NT2/D1 (cell line): ENCODE measurements at places on chromosomes 12 and 14.

GRCh38 chr14:103277931-103278330 lies 56.1 kb upstream of the EIF5 start:
- DNase-seq: no peak

DNA sequence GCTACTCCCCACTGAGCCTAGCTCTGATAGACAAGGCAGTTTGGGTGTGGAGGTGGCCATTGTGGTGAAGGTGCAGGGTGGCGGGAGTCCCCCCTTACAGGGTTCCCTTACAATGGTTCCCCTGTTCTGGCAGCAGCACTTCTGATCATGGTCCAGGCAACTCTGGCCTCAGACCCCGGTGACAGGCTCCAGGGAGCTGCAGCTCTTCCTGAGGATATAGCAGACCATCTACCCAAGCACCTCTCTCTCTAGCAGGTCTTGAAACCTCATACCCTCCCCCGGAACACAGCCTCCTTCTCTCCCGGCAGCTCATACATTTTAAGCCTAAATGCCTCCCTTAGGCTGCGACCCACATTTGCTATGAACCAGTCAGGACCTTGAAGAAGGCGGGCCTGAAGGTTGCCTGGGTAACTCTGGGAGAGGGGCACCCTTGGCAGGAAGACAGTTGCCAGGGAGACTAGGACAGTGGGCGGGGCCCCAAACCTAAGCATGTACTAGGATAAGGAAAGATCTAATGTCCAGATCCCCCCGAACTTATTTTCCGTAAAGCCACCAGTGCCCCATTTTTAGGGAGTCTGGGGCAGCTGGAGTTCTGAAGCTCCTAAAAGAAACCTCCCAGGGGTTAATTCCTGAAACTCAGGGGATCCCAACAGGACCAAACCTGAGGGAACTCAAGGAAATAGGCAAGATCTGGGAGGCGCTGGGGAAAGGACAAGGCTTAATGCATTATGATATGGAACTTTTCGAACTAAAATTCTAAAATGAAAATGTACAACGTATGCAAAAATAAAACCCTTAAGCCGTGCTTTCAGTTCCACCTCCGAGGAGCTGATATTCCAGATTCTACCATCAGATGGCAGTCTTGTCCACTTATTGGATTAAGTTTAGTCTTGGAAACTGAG lies 4.5 kb upstream of the GDF11 start:
- peak; percentile 91 for DNase-seq

DNA sequence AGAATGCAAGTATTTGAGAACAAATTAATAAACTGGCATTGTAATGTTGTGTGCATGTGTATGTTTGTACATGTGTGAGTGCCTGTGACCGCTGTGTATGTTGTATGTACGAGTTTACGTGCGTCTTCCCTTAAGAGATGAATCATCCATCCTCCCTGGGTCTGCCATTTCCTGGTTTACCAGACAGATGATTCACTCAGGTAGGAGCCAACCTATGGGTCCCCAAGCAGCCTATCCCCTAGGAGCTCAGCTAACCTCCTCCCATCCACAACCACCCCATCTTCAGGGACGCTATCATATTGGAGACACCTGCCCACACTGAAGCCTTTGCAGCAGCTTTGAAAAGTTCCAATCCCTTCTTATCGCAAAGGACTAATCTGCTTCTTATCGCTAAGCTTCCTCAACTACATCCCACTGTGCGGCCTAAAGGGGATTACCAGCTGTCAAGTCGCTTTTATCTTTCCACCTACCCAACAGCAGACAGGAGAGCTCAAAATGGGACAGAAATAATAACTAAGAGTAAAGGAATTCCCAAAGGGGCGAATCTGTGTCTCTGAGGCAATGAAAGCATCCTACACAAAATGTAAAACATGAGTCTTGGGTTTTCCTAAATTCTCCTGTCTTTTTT lies 81.5 kb upstream of the TMCC3 start:
- no peak for DNase-seq

DNA sequence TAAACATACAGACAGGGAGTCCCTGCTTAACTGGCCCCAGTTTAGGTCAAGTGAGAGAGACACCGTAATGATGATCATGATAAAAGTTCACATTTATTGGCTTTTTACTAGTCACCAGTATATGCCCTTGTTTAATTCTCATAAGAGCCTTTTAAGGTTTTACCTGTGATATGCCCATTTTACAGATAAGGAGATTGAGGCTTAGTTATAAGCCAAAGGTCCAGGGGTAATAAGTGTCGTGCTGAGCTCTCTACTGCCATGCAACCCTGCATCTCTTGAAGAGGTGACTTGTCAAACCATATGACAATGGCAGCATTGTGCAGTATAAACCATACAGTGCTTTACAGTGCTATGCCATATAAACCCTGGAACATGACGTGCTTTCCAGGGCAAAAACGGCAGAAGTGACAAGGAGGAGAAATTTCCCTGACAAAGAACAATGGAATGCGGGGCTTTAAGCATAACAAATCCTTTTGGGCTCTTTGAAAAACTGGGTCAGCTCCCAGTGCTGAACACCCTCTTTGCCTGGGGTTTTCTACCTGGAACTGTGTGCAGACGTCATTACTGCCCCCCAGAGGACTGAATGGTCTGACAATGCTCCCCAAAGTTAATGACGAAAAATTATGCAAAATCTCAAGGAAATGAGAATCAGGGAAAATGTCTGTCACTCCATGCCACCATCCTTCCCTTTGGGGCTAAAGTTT lies 59.7 kb upstream of the C14orf132 start:
- DNase-seq: peak; percentile 75

- DNase-seq: no peak
These were observed 1.7 kb downstream of the ANKRD52 start for GRCh38 chr12:56256326-56256960.

- no peak for DNase-seq
These were observed 70.4 kb upstream of the BTG1 start for GRCh38 chr12:92216092-92216491.

GRCh38 chr14:103739793-103740501 lies 24.3 kb downstream of the ZFYVE21 start:
- DNase-seq: no peak

DNA sequence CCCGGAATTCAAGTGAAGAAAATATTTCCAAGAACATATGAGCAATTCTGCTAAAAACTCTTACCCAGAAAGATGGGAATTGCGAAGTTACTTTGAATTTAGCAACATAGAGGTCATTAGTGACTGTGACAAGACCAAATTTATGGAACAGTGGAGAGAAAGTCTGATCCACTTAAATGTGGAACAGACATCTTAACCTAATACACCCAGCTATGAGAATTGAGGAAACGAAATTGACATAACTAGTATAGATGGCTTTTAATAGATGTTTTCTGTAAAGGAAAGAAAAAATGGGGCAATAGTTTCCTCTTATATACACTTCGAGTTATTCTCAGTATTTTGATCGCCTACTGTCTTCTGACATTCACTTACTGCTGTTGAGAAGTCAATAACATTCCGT lies 4.6 kb downstream of the OVCH1 start:
- DNase-seq: no peak

GRCh38 chr14:55438066-55438683 lies 2.2 kb downstream of the TBPL2 start:
- peak; percentile 8 for DNase-seq

GRCh38 chr14:68947802-68948201 lies 31.3 kb downstream of the ACTN1 start:
- DNase-seq: no peak

DNA sequence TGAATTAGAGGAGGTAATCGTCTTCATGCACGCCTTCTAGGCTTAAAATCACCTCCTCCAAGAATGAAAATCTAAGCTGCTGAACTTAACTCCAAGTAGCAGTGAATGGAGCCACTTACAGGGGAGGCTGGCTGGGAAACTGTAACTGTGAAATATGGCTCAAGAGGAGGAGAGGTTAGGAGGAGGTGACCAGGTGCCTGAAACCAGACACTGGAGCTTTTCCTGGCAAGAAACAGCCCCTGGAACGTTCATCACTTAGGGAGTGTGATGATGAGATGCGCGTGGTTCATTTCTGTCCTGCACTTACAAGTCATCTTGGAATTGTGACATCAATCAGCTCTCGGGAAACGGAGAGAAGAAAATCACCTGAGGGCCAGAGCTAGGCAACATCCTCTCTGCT lies 62.3 kb upstream of the TMEM132C start:
- DNase-seq: no peak

DNA sequence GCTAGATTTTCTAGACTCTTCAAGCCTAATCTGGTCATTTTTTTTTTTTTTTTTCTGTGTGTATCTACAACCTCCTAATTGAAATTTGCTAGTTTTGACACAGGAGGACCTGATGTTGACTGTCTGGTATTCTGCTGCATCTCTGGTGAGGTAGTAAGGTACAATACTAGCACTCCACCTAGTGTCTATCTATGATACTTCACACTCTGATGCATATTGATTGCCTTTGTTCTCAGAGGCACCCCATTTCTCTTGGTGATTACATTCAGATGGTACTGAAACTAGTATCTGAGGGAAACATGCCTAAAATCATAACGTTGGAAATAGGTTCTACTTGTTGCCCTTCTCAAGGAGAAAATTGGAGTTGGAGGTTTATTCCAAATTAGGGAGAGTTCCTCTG lies 930.5 kb upstream of the NOVA1 start:
- no peak for DNase-seq

DNA sequence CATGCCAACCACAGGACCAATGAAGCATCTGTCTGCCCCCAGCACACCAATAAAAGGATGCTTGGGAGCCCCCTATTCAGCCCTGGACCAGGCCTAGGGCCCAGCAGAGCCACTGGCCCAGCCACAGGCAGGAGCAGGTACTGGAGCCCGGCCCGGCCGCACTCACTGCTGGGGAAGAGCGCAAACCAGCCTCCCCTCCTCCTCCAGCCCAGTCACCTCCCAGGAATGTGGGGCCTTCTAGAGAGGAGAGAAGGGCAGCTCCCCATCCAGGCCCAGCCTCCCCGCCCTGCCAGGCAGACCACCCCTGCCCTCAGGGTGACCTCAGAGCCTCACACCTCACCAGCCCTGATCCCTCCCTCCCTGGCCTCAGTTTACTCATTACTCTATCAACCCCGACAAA lies 56.2 kb downstream of the CCNK start:
- peak; percentile 51 for DNase-seq

GRCh38 chr12:124240493-124240892 lies 54.4 kb upstream of the RFLNA start:
- peak; percentile 36 for DNase-seq

GRCh38 chr12:95796225-95796981 lies 5.8 kb upstream of the NTN4 start:
- no peak for DNase-seq

DNA sequence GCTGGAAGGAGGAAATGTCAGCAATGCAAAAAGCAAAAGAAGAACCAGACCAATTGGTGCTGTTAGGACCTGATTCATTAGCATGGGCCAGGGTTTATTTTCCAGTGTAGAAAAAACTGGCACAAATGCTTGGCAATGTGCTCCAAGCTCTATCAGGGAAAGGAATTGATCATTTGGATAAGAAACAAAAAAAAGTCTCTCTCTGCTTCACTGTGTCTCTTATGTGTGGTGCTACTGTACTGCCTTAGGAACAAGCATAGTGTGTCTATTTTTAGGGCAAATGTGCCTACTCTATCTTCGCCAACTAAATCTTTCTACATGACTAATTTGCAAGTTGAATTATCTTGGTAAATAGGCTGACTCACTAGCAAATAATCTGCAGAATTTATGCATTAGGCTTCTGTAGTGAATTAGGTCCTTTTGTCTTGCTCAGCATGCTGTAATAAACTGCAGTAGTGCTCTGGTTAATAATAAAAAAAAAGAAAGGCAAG lies 236.7 kb downstream of the MDGA2 start:
- no peak for DNase-seq

- no peak for DNase-seq
These were observed 99.9 kb downstream of the FOXN3 start for GRCh38 chr14:89317051-89317691.

- peak; percentile 75 for DNase-seq
These were observed 369 bp downstream of the DEPDC4 start for GRCh38 chr12:100266585-100266834.

- DNase-seq: no peak
These were observed 2.1 kb downstream of the GMFB start for GRCh38 chr14:54486685-54487084.
